B cell (primary cell): ENCODE measurements at places on chromosomes 13 and 19.

DNA sequence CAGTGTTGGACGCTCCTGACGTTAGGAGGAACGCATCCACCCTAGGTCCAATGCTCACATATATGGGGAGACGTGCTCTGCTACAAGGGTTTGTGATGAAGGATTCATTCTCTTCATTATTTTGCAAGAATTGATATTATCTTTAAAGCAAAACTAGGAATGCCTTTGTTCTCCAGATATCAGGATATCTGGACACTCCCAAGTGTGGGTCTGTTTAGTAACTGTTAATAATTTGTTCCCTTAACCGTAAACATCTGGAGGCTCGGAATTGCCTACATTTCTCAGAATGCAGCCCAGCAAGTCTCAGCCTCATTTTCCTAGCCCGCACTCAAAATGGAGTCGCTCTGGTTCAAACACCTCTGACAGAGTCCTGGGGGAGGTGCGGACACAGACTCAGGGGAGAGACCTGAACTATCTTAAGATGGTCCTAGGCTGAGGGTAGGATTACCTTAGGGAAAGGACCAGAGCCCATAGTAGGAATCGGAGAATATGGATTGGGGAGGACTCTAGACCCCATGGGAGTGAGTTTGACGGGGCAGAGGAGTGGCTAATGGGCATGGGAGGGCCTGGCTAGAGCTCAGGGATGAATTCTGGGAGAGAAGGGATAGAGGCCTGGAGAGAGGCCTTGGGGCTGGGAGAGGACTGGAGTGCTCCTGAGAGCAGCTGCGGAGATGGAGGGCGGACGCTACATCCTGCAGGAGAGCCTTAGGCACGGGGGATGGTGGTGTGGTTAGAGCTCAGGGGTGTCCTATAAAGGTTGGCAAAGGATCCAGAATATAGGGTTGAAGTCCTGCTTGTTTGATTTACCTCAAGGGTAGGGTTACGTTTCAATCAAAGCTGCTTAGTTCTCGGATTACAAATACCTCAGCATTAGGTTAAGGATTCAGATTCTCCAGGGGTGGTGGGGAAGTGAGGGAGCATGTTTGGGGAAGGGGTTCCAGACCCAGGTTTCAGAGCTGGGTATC is 43.2 kb downstream of the ZNF331 start:
- DNase-seq, result peak; percentile 63

DNA sequence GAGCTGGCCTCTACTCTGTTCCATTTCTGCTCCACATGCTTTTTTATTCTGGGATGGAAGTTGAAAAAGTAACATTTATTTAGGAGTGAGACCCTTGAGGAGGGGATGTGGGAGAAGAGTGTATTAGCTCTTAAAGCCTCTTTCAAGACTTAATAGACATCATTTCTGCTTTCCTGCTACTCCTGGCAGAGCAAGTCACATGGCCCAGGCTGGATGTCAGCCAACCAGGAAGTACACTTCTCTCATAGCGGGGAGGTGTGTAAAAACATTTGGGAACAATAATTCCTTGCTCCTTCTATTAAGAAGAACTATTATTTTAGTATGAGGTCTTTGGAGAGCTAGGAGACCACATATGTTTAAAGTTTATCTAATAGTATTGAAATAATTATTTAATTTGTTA is 40.6 kb upstream of the FAM216B start:
- DNase-seq, result no peak

- no peak for DNase-seq
These were observed 209.4 kb downstream of the ITGBL1 start for GRCh38 chr13:101661839-101662238.

GRCh38 chr19:45590300-45591003 is 5.8 kb upstream of the OPA3 start:
- no peak for DNase-seq

DNA sequence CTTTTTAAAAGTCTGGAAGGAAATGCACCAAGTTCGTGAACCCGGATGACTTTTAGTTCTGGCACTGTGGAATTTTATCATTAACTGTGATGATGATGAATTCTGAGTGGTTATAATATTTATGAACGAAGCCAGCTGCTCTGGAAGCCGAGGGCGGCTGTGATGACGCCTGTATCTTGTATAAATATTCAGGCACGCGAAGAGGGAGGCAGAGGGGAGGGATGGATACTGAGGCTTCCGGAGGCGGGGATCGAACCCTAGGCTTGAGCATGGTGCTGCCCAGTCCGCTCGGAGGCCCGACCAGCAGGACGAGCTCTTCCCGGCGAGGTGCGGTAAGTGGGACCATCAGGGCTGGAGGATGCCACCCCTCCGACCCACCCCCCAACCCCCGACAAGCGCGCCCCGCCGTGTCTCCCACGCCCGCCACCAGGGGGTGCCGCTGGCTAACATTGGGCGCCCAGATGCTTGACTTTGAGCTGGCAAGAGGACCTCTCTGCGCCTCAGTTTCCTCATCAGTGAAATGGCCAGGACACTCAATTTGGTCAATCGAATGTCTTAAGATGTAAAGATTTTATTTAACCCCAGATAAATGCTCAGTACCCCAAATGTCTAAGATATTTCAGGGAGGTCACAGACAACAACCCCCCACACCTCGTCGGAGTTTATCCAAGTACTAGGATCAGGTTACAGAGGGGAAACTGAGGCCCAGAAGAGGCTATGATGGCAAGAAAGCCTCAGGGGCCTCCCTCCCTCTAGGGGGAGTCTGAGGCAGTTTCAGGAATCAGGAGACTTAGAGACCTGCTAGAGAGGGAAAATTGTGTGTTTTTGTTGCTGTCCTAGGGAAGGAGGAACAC is 4.5 kb upstream of the RAB3A start:
- DNase-seq, result peak; percentile 65

DNA sequence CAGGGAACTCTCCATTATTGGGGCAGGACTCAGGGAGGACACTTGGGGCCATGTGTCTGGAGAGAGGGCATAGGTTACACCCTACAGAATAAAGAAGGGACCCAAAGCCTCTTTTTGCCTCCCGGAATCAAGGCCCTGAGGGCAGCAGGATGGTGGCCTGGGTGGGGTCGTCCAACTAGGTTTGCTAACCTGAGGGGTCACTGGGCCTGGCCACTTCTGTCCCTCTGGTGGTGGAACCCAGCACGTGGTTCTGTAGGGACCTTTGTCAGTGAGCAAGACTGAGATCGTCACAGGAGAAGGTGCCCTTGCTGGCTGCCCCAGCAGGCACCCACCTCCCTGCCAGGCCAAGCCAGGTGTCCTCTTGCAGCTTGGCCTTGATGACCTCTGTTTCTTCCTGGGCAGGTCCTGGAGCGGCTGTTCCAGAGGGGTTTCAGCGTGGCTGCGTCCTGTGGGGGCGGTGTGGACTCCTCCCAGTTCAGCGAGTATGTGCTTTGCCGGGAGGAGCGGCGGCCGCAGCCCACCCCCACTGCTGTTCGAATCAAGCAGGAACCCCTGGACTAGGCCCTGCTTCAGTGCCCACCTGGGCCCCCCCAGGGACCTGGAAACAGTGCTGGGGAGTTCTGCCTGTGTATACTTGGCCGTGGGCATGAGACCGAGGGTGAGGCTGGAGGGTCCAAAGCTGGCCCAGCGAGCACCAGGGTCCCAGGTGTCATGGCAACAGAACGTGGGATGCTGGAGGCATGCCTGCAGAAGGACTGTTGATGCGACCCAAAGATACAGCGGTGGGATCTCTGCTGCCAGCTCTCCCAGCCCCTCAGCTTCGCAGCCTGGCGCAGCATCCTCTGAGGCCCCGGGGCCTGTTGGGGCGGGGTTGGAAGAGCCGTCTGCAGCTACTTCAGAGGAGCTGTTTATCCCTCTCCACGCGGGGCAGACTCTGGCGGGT is 16.0 kb downstream of the KCTD15 start:
- no peak for DNase-seq

DNA sequence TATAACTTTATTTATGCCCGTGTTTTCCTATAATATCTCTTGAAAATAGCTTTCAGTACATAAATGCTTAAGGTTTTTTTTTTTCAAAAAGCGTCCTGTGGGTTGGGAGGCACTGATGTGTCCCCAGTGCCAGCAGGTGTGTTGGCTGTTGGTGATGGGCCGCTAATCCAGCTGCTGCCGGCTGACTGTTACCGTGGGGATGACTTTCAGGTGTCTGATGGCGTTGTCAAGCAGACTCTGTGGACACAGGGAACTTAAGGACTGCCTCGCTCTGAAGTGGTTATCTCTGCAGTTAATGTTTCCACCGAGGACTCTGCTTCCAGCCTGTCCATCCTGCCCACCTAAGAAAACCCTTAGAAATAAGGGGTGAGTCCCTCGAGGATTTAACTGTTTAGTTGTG is 94.5 kb downstream of the ANKRD10 start:
- no peak for DNase-seq

GRCh38 chr13:37997641-37998040 is 128.1 kb upstream of the TRPC4 start:
- DNase-seq, result no peak
